ENCODE measurements at places on chromosomes 6 and 20. TPM values are rescaled to one million over a fixed set of nuclear protein-coding genes. Genes with fewer than 3 reads are reported as not detected.

DNA sequence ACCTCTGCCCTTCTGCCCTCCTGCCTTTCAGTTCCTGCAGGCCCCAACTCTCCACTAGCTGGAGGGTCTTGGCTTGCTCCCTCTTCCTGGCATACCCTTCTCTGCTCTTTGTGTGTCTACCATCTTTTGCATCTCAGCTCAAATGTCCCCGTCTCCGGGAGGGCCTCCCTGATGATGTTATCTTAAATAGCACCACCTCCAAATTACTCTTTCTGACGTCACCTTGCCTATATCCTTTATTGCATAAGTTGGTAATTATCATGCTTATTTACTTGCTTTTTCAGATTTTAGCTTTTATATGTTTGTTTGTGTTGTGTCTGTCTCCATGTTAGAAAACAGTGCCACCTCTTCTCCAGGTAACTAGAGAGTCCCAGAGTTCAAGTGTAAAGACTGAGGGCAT is 36.0 kb upstream of the FYN start:
- no peak for DNase-seq

- DNase-seq = no peak
These were observed 107.2 kb upstream of the FOXA2 start for GRCh38 chr20:22691369-22692118.

DNA sequence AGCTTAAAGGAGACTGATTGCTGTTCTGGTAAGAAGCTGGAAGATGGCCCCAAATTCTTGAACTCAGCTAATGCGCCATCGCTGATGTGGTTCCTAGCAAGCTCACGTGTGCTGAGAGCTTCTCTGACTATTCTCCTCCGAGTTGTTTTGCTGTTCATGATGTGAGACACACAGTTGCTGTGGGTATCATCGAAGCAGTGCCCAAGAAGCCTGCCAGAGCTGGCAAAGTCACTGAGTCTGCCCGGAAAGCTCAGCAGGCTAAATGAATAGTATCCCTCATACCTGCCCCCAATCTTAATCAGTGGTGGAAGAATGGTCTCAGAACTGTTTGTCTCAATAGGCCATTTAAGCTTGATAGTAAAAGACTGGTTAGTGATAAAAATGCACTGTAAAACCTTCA is 28.3 kb upstream of the BCLAF1 start:
- no peak for DNase-seq

DNA sequence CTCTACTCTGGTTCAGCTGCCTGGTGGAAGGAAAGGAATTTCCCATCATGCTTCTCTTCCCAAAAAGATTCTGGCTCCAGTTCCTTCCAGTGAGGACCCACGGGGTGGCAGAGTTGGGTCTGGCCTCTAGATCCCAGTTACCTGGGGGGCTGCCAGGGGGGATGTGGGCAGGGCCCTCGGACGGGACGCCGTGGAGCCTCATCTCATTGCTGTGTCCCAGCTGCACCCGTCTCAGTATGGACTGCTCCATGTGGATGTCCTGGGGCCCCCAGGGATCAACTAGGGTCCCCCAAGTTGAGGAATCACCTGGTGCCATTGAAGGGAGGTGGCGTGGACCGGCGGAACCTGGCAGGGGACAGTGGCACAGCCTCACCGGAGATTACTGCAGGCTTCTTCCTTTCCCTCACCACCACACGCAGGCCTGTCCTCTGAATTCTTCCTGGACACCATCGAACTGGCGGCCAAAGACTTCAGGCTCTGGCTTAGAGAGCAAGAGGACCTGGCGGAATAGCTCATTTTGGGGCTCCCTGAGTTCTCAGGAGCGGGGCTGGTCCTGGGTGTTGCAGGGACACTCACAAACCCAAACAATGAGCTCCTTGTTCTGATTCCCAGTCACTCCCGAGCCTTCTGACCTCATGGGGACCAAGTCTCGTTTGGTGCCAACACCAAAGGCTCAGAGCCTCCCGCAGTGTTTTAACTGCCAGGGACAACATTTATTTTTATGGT is 8.5 kb downstream of the ZBP1 start:
- DNase-seq = no peak

- no peak for DNase-seq
These were observed 159.7 kb upstream of the RPS6KA2 start for GRCh38 chr6:166786704-166787293.

- DNase-seq = no peak
These were observed 149.0 kb downstream of the MYB start for GRCh38 chr6:135329851-135330803.

DNA sequence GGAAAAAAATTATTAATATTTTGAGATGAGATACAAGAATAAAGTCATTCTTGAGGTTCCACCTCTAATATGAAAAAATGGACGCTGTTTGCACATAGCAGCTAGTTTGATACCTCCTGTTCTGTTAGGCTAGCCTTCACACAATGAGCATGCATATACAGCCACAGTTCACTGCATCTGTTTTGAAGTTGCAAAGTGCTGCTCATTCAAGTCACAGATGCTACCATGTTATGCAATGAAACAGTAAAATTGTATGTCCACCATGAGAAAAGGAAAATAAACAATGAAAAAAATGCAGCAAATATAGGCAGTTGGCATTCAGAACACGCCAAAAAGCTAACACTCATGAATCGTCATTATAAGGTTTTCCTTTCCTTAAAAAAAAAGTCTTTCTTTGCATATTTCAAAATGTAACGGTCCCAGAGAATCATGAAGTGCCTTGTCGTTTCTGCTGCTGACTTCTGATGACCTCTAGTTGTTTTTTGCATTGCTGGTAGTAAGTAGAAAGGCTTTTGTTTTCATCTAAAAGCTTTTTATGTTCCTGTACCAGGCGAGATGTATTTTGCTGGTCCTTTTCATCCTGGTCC is 70.7 kb downstream of the MAP3K7 start:
- DNase-seq = no peak

GRCh38 chr6:36686668-36687513 is 8.4 kb downstream of the CDKN1A start:
- DNase-seq = no peak

Gene GLP1R
- total RNA-seq = not detected

GRCh38 chr6:38117281-38117680 is 297.8 kb downstream of the ZFAND3 start:
- DNase-seq = no peak

DNA sequence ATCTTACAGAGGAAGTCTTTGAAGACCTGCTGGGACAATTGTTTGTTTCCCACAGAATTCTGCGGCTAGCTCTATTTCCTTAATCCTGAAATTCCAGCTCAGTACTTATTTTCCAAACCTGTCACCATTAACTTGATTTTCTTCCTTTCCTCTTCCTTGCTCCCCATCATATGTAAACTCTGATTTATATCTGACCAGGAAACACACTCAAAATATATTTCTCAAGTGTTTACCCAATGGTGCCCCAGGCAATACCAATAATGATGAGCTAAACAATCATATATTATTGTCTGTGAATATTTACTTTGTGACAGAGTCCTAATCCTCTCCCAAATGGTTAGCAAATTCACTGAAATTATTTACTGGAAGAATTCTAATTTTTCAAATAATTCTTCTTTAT is 597.3 kb downstream of the PKHD1 start:
- no peak for DNase-seq

Gene KLHDC3
- total RNA-seq = 109 TPM

- no peak for DNase-seq
These were observed 7.8 kb downstream of the SGK1 start for GRCh38 chr6:134309983-134310605.

DNA sequence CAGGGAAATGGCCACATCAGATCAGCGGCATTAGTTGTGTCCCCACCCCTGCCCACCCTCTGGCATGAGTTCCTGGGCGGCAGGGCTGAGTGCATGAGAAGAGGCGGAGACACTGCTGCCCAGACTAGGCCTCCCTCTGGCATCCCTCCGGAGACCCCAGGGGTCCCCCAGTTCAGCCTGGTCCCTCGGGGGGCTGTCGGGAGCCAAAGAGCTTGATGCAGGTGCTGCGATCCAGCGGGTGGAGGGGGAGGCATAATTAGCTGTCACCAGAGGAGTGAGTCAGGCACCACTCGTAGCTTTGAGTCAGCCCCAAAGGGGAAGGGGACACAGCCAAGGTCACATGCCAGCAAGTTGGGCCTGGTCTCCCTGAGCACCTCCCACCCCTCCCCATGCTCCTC is 34.5 kb downstream of the DLGAP4 start:
- no peak for DNase-seq

DNA sequence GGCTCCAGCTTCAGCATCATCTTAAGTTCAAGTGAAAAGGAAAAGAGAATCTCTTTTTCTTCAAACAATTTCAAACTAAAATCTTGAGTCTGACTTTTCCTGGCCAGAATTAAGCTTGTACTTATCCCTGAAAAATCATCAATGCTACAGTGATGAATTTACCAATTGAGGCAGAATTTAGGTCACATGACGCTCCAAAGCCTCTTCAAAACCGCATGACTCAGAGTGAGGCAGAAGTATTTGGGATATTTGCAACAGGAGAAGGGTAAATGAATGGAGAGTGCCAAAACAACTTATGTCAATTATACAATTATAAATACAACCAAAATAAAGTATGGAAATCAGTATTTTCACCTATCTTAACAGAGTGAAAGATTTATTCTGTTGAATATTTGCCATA is 515.5 kb downstream of the COL12A1 start:
- DNase-seq = no peak

GRCh38 chr6:90220273-90220672 is 76.4 kb downstream of the BACH2 start:
- no peak for DNase-seq

Gene XKR7
- 0.17 TPM for total RNA-seq

Gene LGSN
- total RNA-seq = not detected

DNA sequence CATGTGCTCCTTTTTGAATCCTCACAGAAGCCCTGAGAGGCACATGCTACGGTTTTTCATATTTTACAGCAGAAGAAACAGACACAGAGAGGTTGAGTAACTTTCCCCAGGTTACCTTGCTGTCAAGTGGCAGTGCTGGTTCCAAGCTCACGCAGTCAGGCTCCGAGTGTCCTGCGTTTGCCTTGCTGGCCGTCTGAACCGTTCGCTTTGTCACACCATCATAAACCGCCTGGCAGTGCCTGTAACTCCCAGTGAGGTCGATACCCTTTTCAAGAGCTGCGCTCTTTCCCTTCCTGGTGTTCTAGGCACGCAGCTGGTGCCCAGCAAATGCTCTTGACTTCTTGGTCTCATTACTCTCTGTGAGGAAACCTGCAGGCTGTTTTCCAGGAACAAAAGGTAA is 31.3 kb upstream of the KCNG1 start:
- no peak for DNase-seq

Gene HLA-DQB1
- total RNA-seq = 0.51 TPM

Gene EYA4
- total RNA-seq = 0.07 TPM

DNA sequence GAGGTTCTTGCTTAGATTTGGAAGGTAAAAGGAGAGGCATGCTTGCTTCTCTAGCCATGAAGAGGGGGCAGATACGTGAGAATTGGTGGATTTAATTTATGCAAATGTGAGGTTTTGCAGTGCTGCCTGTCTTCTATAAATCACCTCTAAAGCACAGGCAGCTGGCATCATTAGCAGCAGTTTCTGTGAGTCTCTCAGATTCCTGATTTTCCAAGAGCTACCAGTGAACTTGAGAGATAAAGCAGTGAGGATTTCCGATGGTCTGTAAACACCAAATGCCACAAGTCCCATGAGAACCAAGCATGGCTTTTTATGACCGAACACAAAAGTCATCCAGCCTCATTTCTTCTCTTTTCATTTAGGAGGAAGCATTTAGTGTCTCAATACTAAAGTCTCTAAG is 3.2 kb upstream of the SIRPB2 start:
- no peak for DNase-seq

GRCh38 chr6:38988736-38989449 is 59.7 kb upstream of the GLP1R start:
- DNase-seq = no peak

Gene DEFB129
- total RNA-seq = not detected

DNA sequence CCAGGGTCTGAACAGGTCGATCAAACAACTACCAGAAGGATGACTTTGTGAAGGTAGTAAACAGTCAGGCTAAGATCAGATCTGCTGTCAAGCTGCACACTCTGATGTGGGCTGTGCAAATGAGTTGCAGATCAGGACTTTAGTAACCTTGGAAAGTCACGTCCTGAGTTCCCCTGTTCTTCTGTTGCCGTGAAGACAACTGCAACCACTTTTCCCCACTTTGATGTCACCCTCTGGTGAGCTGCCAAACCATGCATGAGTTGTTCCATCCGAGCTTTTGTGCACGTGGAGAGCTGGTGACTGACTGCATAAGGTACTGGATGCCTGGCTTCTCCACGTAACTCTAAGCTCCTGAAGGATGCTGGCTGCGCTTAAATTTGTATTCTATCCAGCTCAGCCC is 111.0 kb downstream of the CD83 start:
- DNase-seq = peak; percentile 67

DNA sequence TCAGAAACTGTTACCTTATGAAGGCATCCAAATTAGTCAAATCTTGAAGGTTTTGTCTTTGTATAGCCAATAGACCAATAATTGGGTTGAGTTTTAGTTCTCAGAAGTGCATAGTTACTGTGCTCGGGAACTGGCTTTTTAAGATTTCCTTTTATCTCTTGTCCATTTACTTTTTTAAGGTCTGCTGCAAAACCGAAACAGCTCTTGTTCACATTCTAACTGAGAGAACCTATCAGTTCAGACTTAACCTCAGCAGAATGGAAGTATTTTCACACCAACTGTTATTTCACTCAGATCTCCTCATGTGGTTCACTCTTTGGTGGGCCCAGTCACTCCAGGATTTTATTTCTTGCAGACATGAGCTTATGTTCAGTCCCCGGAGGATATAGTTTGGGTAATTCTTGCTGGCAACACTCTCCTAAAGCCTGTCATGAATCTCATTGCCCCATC is 55.5 kb downstream of the TPBG start:
- no peak for DNase-seq

Gene CCN6
- total RNA-seq = 1.4 TPM

DNA sequence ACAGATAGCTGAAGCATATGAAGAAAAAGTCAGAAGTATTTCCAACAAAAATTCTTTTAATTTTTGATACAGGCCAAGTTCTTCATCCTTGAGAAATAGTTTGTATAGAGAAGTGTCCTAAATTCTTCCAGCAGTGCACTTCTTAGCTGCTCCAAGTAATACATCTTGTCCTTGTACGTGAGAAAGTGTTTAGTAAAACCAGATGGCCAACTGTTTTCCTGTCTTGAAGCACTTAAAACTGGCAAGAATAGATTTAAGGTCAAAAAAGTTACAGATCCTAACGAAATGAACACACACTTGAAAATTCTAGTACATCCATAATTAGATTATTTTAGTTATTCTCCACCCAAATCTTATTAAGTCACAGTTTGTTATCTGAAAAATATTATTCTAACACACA is 52.2 kb upstream of the HSF2 start:
- DNase-seq = no peak

GRCh38 chr6:76771059-76771634 is 692.1 kb downstream of the HTR1B start:
- no peak for DNase-seq

DNA sequence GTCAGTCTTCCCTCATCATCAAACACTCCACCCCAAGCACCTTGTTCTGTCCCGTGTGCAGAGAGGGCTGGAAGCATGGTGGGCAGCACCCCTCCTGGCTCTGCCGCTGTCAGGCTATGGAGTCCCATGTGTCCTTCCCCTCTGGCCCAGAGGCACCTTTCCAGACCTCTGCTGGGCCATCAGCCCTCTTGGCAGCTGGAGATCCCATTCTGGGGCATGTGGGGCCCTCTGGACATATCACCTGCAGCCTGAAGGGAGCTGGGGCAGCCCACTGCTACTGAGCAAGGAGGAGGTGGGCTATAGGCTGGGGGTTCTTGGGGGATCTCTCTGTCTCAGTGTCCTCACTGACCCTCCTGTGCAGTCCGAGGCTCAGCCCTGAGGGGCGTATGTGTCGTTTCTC is 42.2 kb downstream of the SUN5 start:
- no peak for DNase-seq

Data from epithelial cell of proximal tubule (primary cell).